ENCODE measurements at places on chromosomes 11 and 22.

DNA sequence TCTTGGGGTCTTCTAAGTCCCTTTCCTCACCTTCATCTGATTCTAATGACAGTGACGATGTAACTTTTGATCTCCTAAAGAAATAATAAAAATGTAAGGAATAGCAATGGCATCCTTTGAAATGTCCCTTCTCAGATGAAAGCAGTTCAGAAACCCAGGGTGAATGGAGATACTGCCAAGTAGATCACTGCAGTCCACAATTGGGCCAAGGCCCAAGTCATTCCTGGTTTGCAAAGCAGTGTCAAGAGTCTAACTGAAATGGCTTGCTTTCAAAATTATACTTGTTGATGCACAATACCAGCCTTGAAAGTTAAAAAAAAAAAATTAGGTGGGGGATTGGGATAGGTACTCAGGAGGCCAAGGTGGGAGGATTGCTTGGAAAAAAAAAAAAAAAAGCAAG is 20.4 kb downstream of the ASCC2 start:
- DNase-seq, result no peak

GRCh38 chr11:47436726-47437125 is 10.5 kb upstream of the PSMC3 start:
- DNase-seq, result no peak

DNA sequence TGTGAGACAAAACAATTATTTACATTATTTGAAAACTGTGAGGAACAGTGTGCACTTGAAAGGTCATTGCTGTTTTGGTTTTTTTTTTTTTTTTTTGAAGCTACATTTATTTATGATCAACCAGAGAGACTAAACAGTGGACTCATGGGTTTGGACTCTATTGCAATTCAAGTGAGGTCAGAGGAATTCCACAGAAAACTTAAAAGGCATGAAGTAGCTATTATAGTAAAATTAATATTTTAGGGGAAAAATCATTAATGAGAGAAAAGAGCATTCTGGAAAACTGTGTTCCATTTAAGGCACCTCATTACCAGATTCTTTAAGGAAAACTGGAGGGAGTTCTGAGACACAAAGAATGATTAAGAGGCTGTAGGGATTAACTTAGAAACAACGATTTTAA is 102.8 kb downstream of the WNT11 start:
- DNase-seq, result no peak

GRCh38 chr11:105577641-105578040 is 32.2 kb upstream of the GRIA4 start:
- DNase-seq, result no peak

DNA sequence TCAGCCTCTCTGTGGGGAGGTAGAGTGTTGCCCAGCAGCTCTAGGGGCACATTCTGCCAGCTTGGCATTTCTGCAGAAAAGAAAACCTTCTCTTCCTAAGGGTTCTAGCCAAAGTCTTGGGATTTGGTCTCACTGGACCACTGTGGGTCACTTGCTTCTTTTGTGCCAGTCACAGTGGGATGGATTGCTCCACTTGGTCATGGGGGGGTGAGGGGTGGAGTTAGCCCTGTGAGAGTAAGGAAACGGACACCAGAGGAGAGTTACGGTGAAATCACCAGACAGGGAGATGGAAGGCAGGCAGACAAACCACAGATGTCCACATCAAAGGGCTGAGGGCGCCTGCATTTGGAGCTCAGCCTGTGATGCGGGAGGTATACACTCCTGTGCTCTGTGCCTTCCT is 10.8 kb downstream of the SGSM1 start:
- no peak for DNase-seq

DNA sequence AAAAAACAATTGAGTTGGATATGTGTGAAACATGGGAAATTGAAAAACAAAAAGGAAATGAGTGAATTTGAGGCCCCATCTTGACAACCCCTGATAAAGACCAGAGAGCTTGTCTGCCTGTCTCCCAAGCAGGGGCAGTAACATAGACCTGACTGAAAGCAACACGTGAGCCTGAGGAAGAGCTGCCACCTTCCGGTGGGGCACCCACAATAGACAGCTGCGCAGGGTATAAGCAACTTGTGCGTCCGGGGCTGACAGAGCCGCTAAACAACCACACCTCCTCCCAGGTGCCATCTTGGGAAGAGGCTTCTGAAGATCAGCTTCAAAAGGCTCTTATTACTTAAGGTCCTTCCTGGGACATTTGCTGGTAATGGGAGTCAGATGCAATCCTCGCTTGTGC is 166.8 kb downstream of the NTM start:
- DNase-seq, result no peak

GRCh38 chr22:42624551-42625106 is 9.9 kb upstream of the POLDIP3 start:
- no peak for DNase-seq

DNA sequence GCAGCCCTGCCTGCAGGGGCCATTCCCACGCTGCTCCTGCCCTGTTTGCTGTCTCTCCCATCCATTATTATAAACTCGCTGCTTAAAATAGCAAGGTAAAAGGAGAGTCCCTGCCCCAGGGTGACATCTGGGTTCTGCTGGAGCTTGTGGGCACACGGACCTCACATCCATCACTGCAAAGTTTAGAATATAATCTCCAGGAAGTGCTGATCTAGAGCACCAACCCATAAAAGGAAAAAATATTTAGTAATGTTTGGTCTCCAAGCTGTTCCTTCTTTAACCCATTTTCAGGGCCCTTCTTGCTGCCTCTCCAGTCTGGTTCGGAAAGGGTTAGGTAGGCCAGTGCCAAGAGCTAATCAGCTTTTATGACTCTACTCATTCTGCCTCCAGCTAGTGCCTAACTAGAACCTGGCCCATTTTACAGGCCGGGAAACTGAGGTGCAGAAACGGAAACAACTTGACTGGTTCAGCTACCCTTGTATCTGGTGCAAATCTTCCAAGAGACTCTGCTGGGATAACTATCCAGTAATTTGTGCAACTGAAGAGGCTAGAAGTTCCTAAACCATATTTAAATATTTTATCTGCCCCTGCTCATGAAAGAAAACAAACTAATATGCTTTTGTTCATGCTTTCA is 37.5 kb downstream of the IRAG1 start:
- DNase-seq, result no peak

- no peak for DNase-seq
These were observed 2.9 kb upstream of the BID start for GRCh38 chr22:17777005-17777716.

- no peak for DNase-seq
These were observed 114.5 kb upstream of the MTNR1B start for GRCh38 chr11:92854952-92855351.

- DNase-seq, result no peak
These were observed at the start of gene APOL3 for GRCh38 chr22:36160499-36160942. APOL3 (minus strand) TSS chr22:36160755; CDS start chr22:36149055, 11,700 bp downstream.

DNA sequence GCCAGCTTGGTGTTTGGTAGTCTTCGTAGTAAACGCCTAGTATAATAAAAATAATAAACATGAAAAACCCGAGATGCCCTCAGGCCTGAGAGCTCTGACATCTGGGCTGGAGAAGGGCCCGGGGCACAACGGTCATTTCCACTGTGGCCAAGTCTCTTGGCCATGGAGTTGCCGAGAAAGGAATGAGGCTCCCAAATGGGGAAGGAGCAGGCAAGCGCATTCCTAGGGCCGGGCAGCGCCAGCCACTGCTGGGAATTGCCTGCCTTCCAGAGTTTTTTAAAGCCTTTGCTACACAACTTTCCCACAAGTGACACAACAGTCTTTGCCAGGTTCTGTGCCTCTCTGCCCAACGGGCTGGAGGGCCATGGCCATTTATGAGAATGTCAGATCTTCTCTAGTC is 103.4 kb downstream of the NAV2 start:
- DNase-seq, result no peak

- DNase-seq, result no peak
These were observed 21.5 kb upstream of the CHKA start for GRCh38 chr11:68142441-68143309.

GRCh38 chr22:24728790-24729637 is 45.5 kb downstream of the PIWIL3 start:
- DNase-seq, result no peak

DNA sequence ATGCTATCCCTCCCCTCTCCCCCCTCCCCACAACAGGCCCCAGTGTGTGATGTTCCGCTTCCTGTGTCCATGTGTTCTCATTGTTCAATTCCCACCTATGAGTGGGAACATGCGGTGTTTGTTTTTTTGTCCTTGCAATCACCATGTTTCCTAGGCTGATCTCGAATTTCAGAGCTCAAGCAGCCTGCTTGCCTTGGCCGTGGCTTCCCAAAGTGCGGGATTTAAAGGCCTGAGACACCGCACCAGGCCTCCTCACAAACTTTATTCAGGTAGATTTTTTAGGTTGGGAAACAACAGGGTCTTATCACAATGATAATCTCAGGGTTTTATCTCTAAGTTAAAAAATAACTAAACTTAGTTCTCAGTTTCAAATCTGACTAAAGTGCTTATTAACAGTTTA is 125.4 kb downstream of the LUZP2 start:
- no peak for DNase-seq

- DNase-seq, result no peak
These were observed 22.2 kb downstream of the RRAS2 start for GRCh38 chr11:14336507-14337503.

DNA sequence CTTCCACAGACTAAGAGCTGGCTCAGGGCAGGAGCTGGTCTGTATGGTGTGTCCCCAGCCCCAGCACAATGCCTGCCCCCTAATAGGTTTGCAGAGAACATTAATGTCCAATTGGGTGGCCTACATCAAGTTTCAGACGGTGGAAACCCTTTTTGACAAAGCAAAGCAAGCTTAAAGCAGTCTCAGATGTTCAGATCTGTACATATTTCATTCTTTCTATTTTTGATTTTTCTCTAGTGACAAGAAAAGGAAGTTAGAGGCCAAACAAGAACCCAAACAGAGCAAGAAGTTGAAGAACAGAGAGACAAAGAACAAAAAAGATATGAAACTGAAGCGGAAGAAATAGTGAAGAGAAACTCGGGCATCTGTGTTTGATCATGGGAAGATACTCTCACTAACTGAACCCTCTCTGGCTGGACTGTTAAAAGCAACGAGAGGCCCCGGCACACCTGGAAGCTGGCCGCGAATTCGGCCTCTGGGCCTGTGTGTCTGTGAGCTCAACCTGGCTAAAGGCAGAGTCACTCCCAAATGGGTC is 40.5 kb downstream of the NAT10 start:
- DNase-seq, result no peak

DNA sequence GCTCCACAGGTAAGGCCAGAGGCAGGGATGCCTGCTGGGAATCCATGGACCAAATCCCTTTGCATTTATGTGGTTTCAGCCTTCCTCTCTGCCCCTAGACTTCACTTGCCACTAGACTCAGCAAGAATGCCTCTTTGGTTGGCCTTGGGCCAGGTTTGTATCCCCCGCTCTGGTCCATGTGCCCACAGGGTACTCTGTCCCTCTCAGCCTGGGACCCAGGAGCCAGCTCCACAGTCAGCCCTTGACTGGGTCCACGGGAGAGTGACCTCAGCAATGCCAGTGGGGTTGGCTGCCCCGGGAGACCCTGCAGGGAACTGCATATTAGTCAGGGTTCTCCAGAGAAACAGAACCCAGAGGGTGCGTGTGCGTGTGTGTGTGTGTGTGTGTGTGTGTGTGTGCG is 28.3 kb upstream of the LINC01488 start:
- no peak for DNase-seq

DNA sequence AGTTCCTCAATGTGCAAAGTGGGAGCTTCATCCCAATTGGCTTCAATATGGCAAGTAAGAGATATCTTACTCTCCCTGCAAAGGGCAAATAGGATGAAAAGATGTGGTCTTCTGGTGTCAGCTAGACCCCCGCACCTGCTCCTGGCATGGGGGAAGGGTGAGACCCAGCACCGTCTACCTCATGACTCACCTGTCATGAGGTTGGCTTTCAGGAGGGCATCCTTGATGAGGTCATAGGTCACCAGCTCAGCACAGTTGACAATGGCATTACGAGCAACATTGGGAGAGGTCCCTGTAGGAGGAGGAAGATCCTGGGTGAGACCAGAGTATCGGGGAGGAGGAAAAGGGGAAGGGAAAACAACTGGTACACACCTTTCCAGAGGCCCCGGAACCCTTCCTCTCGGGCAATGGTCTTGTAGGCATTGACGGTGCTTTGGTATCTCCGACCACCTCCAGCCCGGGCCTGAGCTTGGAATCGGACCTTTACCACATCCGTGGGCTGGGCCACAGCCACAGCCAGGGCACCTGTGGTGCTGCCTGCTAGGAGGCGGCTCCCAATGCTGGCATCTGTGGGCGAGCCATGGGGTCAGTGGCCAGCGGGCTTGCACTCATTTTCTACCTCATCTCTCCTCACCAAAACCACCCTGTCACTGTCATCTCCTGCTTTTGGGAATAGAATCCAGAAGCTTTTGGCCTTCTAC is 6.0 kb downstream of the UCP2 start:
- no peak for DNase-seq

- DNase-seq, result no peak
These were observed 123.3 kb upstream of the CRYBB3 start for GRCh38 chr22:25076336-25076735.

GRCh38 chr11:26983645-26984044 is 10.3 kb upstream of the FIBIN start:
- DNase-seq, result no peak

DNA sequence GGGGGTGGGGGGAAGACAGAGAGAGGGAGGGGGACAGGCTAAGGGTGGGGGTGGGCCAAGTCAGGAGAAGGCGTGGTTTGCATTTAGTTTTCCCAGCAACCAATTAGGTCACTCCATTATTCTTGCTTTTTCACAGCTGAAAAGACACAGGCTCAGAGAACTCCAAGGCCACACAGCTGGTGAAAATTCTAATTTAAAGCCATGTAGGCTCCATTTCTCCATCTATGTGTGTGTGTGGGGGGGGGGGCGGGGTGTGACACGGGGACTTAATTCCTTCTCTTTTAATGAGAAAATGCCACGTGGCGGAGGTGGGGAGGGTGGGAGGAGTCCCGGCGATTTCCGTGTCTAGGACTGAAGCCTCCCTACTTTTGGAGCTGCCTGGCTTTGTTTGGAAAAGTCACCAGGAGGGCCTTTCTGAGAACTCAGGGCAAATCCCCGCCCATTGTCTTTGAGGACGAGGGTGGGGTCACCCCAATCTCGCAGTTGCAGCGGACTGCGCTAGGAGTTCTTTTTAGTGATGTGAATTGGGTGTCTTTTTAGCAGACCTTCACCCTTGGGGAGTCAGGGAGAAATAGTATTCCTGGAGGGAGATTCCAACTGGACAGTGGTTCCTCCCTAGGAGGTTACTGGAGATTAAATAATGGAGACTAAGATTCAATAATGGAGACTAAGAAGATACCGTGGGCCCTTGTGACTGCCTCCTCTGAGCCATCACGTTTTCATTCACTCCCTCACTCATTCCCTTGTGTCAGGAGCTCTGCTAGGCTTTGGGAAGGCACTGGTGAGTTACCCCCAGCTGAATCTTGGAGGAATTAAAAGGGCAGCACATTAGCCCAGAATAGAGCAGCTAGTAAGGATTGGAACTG is 36.4 kb upstream of the PTPRJ start:
- no peak for DNase-seq

DNA sequence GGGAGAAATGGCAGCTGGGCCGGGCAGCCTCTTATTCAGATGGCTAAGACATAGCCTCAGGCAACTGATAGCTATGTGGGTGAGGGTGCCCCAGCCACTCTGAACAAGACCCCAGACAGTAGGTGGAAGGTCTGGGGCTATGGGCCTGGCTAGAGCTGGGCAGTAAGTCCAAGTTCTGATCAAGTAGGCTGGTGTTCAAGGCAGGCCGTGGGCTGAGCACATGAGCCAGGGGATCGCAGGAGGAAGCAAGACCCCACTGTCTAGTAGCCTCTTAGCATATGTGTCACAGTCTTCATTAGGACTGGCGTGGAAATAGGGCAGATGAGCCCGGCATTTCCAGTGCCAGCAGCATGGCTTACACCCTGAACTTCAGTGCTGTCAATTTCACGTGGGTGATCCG is 192.1 kb downstream of the ADAMTS15 start:
- DNase-seq, result no peak

- no peak for DNase-seq
These were observed 5.7 kb downstream of the DIXDC1 start for GRCh38 chr11:111942829-111943228.

GRCh38 chr11:73866095-73866579 is 10.5 kb downstream of the COA4 start:
- DNase-seq, result no peak
